Panc1 (cell line): ENCODE measurements at places on chromosomes 12 and 14.

- DNase-seq: no peak
Measured at GRCh38 chr14:58717211-58717610, 79.4 kb downstream of the DACT1 start.

DNA sequence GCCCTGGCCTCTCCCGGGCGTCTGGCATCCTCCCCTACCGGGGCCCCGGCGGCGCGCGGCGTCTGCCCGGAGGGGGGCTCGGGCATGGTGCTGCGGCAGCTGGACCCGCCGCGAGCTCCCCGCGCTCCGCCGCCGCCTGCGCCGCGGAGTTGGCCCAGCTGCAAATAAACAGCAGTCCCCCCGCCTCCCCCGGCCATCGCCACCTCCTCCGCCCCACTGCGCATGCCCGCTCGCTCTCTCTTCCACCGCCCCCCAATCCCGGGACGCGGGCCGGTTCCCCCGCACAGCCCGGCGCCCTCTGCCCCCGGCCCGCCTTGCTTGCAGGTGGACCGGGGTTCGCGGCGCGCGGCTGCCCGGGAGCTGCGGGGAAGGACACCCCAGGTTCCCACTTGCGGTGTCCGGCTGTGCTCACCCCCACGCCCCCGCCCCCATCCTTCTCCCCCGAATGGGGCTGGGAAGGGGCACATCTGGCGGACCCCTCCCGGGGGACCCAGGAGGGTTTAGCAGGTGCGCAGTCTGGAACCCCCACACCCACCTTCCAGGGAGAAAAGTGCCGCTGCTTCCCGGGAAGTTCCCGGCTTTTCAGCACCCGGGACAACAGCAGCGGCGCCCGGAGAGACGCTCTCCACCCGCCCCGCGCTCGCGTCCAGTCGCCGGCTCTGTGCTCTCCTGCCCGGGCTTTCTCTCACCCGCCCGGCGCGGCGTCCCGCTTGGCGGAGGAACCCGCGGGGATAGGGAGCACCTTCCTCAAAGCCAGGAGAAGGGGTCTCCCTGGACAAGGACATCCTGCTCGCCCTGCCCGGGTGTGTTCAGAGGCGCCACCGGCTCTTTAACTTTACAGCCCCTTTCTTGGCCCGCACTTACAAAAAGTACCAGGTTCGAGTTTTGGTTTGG is at the start of gene TMTC1:
TMTC1 (minus strand) TSS at position 170 of the 894 bp plus-strand sequence. CDS start 191 bp downstream, outside the sequence.
- DNase-seq: no peak

GRCh38 chr12:120109570-120110267 is 6.8 kb downstream of the RAB35 start:
- no peak for DNase-seq

- DNase-seq: no peak
Measured at GRCh38 chr14:67863223-67863622, 43.6 kb downstream of the RAD51B start.

DNA sequence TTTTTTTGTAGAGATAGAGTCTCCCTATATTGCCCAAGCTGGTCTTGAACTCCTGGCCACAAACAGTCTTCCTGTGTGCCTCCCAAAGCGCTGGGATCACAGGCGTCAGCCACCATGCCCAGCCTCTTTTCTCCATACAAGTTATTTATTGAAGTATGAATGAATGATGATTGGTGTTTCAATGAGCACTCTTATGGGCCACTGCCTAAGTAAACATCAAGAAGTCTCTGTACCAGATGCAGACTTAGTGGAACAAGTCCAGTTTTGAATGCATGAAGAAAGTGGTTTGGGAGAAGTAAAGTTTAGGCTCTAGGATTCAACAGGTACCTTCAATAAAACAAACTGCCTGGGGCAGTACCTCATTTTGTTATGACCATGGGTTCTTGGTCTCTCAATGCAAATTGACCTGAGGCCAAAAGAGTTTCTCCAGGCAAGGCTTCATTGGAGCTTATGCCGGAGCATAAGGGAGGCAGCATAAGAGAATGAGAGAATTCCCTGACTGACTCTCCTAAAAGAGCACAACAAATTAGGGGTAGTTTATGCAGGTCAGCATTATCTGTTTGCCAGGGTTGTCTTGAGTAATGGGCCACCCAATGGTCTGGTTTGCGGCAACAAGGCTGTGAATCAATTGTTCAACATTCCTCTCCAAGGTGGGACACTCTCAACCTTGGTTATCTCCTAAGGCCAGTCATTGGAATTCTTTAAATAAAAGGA is 1.1 kb upstream of the GMFB start:
- no peak for DNase-seq

- DNase-seq: no peak
Measured at GRCh38 chr12:16323638-16324037, 23.8 kb upstream of the MGST1 start.

DNA sequence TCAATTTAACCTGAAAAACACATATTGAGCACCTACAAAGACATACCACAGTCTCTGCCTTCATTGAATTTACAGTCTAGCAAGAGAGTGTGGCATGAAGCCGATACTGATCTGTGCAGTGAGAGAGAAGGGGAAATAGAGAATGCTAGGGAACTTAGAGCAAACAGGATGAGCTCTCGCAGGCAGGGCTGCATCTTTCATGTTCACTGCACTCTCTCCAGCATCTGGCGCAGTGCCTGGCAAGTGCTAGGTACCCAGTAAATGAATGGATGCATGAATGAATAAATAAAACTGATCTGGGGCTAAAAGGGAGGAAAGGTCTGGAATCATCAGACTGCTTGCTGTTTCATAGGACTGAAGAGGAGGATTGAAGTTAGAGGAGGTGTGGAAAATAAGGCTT is 256.5 kb upstream of the NPAS3 start:
- DNase-seq: no peak

GRCh38 chr12:115051378-115051777 is 367.4 kb upstream of the TBX3 start:
- DNase-seq: no peak

DNA sequence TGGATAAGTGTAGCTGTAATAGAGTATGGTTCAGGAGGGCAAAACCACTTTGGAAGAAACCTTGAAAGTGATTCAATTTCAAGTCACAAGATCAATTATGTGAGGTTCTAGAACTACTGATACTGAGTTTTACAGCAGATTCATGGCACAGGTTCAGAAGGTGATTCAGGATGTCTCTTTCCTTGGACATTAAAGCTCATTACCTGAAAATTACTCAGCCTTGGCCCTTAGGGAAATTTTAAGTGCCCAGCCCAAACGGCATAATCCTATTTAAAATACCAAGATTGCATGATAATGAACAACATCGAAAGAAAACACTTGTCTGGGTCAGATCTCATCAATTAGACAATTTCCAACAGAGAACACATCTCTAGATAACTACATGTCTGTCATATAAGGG is 70.2 kb upstream of the SLC38A2 start:
- no peak for DNase-seq

- DNase-seq: no peak
Measured at GRCh38 chr12:117404203-117404853, 42.9 kb upstream of the NOS1 start.

- peak; percentile 76 for DNase-seq
Measured at GRCh38 chr12:38282886-38283285, 33.7 kb upstream of the ALG10B start.

DNA sequence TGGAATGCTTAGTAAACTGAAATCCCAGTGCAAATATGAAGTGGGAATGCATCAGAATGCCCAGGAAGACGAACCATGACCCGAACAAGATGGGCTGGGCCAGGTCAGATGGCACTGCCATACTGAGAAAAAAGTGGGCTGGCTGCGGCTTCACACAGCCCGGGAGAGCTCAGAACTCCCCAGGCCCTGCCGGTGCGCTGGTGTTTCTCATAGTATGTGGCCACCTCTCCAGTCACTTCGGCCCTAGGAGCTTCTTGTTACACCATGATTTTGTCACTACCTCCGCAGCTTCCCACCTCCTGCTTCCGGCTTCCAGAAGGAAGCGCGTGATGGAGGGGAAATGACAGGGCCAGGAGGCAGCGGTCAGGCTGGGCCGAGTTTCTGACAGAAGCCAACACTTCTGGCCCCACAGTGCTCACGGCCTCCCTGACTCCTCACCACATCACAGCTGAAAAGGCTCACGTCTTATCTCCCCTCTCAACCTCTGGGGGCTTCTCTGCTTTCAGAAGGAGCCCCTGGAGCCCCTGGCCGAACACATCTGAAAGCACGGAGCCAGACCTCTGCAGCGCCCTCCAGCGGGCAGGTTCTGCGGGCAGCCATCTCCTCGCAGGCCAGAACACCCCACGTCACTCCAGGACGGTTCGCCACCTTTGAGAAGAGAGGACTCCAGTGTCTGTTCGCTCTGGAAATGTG is 30.7 kb downstream of the DAD1 start:
- DNase-seq: no peak

GRCh38 chr14:103121846-103122584 is 1.2 kb upstream of the TNFAIP2 start:
- no peak for DNase-seq

GRCh38 chr12:3683670-3684069 is 69.2 kb downstream of the CRACR2A start:
- no peak for DNase-seq

DNA sequence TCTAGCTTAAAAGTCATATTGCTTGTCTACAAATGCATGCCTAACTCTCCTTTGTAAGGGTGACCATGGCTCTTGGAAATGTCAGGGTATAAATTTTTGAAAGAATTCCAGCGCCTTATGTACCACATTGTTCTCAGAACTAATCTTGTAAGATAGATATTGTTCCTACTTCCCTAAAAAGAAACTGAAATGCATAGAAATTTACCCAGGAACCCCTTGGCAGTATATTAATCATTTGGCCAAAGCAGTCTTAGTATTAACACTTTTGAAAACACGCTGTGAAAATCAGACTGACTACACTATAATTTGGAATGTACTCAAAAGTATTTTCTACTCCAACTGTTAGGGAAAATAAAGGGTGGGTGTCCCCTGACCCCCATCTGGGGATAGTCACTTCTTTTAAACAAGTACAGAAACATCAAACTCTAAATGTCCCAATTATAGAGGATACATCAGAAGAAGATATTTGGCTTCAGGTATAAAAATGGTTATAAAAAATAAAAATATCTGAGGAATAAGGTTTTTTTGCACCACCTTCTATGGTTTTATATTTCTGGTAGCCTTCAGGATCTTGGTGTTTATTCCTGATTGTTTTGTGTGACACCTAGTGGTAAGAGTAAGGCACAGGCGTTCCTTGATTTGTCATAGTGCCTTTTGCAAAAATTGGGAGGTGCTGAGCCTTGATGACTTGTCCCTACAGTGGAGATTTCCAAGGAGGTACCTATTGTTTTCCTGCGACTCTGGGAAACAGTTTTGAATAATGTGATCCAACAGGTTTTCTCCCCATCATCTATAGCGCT is 2.2 kb upstream of the NFKBIA start:
- no peak for DNase-seq

GRCh38 chr12:120562906-120563305 is 18.3 kb downstream of the POP5 start:
- no peak for DNase-seq

GRCh38 chr14:88025313-88025712 is 20.4 kb downstream of the GPR65 start:
- DNase-seq: no peak

GRCh38 chr12:102051431-102051965 is 10.3 kb downstream of the WASHC3 start:
- DNase-seq: no peak

DNA sequence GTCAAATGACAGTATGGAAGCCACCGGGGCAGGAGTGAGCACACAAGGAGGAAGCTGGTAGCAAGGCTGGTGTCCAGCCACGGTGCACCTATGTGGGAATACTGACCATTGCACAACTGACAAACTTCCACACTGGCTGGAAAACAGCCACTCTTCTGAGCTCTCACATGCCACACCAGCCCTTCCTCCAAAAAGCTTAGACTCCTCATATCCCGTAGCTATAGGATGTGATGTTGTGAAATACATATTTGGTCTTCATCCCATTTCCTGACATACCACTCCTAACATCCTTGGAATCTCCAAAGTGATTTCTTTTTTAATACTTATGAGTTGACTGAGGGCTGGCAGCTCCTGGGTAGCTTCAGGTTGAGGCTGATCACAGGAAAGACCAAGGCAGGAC is 103.6 kb downstream of the NTF3 start:
- no peak for DNase-seq

DNA sequence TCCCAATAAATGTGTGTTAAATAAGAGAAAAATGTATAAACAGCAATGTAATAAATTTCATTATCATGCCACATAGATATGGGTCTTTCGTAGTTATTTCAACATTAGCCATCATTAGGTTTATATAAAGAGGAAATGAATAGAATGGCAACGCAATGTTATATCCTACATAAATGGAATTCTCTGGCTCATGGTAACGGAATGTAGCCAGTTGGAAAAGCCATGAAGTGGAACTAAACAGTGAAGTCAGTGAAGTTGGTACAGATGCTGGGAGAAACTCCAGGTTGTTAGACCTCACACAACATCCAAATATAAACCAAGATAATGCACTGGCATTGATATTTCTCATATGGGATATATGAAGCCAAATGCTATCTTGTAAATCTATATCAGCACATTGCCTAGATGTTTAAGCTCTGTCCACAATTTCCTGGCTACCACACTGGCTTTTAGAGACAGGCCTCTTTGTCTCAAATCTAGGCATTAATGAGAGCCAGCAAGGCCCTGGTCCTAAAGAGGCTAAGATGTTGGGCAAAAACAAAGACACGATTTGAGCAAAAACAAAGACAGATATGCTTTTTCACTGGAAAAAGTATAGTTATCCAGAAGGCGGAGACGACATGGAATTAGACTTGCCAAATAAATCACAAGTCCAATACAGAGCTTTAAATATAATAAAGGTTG is 861.0 kb downstream of the RPS29 start:
- DNase-seq: no peak

DNA sequence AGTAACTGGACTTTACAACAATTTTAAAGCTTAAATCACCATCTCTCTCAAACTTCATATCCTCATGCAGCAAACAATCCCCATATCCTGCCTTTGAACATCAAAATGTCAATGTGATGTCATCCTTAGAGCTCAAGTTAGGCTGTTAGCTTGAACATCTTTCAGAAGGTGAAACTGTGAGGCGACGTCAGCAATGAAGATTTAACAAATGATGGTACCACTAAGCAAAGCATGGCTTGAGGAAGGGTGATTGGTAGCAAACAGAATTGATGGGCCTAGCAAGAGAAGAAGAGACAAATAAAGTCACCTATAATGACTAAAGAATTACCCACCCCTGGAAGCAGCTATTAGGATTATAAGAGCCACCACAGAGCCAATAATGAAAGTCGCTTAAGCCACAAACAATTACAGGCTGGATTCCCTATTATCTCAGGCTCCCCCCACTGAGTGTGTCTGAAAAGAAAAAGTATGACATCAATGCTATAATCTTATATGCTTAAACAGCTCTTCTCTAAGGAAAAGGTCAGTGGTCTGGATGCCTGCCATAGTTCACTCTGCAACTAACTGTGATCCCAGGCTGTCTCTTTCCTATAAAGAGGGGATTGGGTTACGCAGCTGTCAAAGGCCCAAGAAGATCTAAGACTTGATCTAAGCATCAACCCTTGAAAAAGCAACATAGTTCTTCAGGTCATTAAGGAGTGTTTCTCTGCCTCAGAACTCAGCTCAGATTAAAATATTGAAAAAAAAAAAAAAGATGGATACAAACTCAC is 18.1 kb downstream of the EGLN3 start:
- DNase-seq: no peak

DNA sequence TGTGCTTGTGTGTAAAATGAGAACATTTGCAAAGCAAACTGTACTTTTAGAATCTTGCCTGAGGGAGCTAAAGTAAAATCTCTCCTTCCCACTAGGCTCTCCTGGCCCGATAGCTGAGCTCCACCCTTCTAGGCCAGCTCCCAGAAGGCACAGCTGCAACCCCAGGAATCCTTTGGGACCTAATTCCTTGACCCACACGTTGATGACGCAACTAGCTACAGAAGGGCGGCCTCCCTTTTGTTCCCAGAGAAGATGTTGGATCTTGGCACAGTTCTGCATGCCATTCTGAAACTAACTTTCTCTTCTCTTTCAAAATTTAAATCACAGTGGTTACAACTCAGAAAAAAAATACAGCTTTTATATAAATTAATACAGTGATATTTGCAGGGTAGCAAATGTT is 268.1 kb downstream of the EGLN3 start:
- no peak for DNase-seq
